ENCODE measurements at places on chromosomes 5 and 9.
A peak's percentile ranks its signal among the peaks of the same experiment; 100 is the strongest.

GRCh38 chr5:35012365-35012764 is 35.4 kb downstream of the AGXT2 start:
- no peak for DNase-seq

- no peak for DNase-seq
Measured at GRCh38 chr5:143121135-143121475, 282.4 kb downstream of the NR3C1 start.

- DNase-seq, result no peak
Measured at GRCh38 chr5:8053270-8053669, 184.3 kb downstream of the MTRR start.

GRCh38 chr5:156815988-156816599 is 34.0 kb upstream of the PPP1R2B start:
- DNase-seq, result no peak

DNA sequence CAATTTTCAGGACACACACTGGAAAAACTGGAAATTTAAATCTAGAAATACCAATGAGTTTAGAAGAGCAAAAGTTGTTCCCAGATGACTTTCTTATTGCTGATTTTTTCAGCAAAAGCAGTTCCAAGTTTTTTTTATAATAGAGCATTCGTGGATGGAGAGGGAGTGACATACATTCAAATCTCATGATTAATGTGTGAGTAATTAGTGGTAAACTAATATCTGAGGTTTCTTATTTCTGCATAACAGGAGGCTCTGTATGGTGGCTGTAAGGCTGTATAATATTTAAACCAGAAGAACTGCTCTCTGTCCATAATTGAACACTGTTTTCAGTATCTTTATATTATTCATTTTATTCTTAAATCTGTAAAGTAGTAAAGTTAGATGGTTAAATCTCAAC is 25.8 kb downstream of the LYSMD3 start:
- no peak for DNase-seq

DNA sequence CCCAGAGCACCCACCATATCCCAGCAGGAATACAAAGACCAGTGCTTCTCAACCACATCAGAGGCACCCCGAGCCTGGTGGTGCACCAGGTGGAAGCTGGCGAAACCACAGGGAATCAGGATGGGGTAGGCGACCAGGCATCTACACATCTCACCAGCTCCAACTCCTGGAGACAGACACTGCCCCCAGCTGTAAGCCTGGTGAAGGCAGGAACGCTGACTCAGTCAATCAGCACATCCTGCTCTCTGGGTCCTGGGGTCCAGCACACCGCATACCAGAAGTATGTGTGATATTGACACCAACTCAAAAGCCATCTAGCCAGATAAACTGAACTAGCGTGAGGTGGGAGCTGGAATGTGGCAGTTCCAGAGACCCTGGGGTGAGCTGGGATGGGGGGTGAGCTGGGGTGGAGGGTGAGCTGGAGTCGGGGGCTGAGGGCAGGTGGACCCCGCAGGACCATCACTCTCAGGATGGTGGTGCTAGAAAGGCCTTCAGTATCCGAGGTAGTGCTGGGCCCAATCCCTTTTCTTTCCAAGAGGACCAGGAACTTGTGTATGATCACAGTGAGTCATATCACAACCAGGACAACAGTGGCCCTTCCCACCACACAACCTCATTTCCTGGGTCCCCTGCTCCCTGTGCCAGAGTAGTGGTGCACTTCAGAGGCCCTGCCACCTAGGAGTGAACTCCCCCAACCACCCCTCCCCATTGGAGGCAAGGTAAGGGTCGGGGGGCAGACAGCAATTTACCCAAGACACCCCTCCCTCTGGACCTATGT is 2.5 kb downstream of the DBN1 start:
- DNase-seq, result no peak

DNA sequence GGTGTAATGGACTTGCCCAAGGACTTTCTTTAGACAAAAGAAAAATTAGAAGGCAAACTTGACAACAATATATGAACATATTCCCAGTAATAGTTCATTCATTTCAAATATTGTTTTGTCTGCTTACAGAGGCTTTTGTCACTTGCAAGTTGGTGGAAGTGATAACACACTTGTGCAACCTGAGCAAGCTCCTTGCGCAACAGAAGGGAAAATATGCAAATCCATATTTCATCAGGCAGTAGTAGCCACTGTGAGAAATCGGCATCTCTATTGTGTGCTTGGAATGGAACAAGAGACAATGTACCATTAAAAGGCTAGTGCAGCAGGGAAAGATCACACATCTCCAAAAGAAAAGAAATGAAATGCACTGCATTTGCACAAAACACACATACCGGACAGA is 125.3 kb upstream of the RASEF start:
- DNase-seq, result no peak

DNA sequence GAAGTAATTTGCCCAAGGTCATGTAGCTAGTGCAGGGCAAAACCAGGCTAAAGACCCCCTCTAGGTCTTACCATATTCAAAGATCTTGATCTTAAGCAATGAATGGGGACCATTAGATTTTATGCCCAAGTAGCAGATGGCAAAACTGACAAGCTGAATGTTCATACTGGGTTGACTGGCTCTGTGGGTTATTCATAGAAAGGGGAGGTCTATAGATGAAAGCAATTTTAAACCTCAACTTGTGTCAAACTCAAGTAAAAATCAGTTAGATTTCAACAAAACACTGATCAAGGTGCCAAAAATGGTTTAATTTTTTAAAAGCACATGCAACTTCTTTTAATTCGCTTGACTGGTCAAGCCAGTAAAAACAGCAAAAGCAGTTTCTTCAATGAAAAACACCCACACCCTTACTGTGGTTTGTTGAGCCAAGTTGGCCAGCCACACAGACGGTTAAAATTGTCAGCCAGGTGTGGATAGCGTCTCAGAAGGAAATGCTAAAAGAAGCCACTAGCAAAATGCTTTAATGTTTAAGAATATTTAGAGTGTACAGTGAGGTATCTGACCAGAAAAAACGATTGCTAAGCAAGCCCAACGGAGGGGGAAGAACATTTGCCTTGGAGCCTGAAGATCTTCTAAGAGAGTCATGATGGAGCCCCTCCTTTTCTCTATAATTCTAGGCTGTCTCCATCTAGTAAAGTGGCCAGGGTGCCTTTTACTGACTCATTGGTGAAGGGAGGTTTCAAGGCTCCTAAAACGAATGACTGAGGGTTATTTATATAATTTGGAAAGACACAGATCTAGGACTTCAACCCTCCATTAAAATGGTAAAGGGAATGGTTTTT is 539.6 kb upstream of the CLINT1 start:
- no peak for DNase-seq

DNA sequence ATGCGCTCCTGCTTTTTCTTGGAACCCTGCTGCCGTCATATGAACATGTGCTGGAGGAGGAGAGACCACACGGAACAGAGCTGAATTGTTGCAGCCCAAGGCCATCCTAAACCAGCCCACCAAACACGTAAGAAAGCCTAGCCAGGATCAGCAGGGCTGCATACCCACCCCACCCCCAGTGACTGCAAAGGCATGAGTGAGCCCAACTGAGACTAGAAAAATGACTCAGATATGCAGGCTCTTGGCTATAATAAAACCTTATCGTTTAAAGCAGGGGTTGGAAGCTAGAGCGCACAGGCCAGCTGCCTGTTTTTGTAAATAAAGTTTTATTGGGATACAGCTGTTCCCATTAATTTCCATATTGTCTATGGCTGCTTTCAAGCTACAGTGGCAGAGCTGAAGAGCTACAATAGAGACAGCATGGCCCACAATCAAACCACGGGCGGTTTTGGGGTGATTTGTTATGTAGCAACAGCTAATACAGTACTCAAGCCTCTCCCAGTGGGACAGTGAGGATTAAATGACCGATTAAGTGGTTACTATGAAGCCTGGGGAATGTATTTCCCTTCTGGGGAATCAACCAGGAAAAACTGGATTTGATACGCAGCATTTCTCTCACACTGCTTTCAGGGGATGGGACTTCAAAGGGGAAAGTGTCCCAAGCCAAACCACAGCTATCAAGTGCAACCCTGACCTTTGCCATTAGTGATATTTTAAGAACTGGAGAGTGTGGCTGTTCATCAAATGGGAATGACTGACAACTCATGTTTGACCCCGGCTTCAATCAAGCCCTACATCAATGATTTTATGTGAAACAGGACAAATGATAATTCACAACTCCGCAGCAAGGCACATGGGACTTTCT is 6.3 kb downstream of the SHB start:
- DNase-seq, result no peak

- no peak for DNase-seq
Measured at GRCh38 chr9:96062031-96062430, 186.5 kb downstream of the ERCC6L2 start.

DNA sequence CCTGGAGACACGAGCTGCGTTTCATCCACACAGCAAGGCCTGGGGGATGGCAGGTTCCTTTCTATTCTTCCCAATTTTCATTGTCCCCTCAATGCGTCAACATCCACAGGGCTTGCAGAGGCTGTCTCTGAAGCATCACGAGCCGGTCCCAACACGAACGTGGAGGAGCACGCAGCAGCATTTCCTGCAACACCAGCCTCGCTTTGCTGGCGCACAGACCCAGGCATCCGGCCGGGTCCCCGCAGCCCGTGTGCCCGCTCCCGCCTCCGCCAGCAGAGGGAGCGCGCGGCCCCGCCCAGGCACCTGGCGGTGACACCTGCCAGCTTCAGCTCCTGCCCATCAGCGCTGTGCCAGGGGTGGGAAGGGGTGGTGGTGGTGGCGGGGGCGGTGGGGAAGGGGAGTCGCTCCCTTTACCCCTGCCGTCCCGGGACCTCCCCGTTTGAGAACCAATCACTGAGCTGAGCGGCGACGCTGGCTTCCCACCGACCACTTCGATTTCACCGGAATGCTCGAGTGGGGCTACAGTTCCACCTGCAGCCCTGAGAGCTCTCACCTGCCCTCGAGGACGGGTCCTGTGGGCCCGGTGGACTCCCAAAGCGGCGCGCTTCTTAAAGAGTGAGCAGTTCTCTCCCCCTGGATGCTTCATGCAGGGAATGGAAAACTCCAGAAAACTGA is 464.5 kb downstream of the ICE1 start:
- DNase-seq, result peak; percentile 35

DNA sequence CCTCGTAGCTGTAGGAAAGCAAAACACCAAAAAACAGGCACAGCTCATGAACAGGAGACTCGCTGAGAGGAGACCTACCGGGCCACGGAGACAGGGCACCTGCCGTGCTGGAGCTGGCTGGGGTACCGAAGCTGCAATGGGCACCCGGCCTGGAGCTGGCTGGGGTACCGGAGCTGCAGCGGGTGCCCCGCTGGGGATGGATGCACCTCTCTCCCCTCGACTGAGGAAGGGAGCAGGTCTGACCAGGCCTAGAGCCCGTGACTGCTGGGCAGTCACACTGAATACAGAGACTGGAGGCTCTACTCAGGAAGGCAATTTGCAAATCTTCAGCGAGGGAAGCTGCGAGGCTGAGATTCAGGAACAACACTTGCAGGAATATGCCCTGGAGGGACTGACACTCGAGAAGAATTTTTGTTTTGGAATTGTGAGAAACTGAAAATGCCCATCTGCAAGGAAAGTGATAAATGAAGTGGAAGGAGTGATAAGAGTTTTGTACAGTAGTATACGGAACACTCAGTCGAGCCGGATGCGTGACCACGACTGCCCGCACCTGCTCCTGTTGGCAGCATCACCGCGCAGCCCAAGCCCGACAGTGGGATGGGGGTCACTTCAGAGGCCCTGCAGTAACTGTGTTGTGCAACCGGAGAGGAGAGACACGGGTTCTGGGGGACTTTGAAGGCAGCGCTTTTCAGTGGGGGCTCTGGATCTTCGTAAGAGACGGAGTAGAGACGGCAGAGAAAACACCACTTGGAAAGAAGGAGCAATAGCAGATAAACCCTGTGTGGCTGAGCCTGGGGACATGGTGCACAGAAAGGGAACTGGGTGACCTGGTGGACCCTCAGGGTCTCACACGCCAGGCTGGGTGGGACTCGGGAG is 27.9 kb upstream of the LPCAT1 start:
- no peak for DNase-seq

DNA sequence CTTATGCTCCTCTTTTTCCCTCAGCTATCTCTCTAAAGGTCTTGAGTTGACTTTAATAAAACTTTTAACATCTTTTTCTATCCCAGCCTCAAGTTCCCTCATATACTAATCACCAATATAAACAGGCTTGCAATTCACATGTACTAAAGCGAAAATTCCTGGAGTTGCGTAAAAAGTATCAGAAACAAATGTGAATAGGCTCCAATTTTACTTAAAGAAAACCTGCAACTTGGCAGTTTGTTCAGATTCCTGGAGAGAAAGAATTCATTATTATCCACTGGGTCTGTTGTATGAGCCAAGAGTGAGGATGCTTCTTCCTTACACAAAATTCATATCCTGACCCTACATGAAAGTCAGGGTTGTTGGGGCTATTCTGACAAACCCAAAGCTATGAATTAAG is 384.2 kb downstream of the DTWD2 start:
- no peak for DNase-seq

- DNase-seq, result no peak
Measured at GRCh38 chr9:101664453-101664852, 69.7 kb upstream of the PPP3R2 start.

DNA sequence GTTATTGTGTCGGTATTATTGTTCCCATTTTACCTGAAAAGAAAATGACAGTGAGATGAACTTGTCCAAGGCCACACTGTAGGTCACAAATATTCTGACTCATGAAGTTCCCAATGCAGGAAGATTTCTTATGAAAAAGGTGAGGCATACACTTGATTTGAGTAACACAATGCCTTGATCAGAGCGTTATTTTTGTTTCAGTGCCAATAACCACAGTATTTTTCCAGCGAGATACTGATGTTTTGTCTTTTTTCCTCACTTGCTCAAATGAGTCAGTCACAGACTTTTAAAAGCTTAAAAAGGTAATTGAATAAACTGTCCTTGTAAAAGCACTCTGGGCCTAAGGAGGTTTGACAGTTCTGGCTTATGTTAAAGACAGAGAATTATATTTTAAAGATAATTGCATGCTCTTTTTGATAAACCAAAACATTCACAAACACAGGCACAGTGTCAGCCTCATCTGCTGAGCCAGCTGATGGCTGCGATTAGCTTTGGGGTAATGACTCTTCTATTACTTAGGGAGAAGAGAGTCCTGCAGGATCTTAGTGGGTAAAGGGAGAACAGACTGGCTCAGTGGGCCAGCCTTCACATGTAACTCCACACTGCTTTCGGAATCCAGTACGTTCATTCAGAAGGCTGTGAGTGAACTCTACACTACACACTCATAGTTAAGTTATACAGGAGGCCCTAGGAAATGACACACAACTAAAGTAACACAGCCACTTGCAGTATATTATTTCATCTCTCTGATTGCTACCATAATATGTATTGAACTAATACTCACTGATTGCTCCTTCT is 165.5 kb upstream of the CD180 start:
- DNase-seq, result no peak
